Fibroblast of skin of left quadriceps (primary cell): ENCODE measurements at places on chromosomes 6 and 20.

DNA sequence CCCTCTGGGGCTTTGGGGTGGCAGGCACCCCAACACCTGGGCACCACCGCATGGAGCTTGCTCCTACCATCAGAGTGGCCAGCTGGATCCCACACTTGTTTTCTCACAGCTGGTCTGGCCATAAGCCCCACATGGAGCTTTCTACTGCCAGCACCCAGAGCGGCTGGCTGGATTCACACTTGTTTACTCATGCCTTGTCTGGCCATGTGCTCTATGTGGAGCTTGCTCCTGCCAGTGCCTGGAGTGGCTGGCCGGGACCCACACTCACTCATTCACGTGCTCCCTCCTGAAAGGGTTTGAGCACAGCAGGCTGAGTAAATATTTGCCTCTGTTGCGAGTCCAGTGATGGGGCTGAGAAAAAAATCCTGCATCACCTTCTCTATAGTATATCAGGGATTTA is 487.0 kb downstream of the CD109 start:
- no peak for DNase-seq

DNA sequence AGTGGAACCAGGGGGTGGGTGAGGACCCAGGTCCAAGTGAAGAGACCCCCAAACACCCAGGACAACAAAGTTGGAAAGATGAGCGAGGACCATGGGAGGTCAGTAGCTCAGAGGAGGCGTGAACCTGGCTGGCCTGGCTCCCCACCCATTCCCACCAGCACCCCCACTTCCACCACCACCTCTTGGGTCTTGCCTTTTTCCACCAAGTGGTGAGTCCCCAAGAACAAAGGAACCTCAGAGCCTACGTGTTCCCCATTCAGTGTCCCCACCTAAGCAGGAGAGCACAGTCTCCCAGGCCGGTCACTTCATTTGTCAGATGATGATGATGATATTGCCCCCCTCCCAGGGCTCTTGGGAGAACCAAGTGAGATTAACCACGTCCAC is 531 bp upstream of the VWA7 start:
- no peak for DNase-seq

DNA sequence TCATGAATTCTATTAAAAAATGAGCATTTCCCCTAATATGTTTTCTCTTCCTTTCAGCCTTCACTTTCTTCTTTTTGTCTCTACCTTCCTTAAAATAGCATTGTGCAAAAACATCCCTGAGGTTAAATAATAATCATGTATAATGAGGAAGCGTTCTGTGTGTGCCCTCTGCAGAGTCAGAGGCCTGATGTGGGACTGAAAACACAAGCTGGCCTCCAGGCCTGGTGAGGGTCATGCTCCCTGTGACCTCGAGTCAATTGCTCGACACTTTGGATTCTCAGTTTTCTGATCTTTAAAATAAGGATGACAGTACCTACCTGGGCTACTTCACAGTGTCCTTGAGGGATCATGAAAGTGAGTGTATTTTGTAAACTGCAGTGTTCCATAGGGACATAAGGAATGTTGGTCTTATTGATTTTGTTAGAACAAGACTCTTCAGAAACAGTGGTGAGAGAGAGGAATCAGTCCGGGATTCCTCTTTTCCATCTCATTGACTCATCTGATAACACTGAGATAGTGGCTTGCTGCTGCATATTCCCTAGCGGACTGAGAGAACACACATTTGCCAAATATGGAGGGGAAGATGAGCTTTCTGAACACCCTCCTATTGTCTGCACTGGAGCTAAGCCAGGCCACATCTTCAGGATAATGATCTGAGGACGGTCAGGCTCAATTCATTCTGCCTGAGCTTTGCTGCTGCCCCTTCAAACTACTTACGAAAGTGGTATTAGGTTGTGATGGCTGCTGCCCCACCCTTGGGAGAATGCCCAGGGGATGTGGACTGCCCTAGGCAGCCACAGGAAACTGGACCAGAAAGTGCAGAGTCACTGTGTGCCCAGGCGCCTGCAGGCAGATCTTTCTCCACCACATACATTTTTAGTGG is 39.6 kb upstream of the PDE7B start:
- DNase-seq, result peak; percentile 16

- DNase-seq, result no peak
These were observed 526.1 kb downstream of the CDH26 start for GRCh38 chr20:60484316-60484715.

GRCh38 chr6:141587482-141588266 is 545.1 kb upstream of the GJE1 start:
- DNase-seq, result peak; percentile 67

- no peak for DNase-seq
These were observed 1026.7 kb downstream of the KIF16B start for GRCh38 chr20:15546525-15547023.

DNA sequence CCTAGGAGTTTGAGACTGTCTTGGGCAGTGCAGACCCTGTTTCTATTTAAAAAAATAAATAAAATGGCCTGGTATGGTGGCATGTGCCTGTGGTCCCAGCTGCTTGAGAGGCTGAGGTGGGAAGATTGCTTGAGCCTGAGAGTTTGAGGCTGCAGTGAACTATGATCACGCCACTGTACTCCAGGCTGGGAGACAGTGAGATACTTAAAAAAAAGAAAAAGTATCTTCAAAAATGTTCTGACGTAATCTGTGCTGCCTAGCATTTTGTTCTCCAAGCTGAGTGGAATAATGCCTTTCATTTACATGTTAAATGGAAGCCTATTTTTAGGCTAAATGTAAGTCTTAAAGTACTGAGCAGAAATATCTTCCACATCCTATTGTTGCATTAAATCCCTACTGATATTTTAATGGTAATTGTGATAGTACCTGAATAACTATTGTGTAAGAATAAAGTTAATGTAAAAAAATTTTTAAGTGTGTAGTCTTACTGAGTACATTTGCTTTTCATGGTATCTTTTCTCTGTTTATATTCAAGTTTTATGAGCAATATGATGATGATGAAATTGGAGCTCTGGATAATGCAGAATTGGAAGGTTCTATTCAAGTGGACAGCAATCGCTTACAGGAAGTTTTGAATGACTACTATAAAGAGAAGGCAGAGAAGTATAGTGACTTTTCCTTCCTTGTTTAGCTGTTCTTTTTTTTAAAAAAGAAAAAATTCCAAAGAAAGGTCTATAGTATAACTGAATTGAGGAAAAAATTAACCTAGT is 4.2 kb upstream of the ZC2HC1B start:
- no peak for DNase-seq

GRCh38 chr20:431012-431904 is 23.2 kb downstream of the RBCK1 start:
- DNase-seq, result peak; percentile 29

DNA sequence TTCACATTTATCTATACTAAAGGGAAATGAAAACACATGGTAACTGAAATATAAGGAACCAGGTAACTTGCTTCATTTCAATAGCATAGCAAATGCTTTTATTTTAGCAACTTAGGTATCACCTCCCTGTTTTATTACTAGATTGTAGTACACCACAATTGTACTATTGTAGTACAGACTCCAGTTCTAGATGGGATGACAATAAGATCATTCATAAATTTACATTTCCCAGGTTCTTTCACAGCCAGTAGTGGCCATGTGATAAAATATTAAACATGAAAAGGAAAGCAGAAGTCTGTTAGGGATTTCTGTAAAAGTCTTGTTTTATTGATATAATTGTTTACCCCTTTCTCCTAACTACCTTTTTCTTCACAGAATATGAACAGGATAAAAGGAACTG is 97.2 kb downstream of the LMBRD1 start:
- DNase-seq, result no peak
